ENCODE measurements at places on chromosomes 3 and 15.

DNA sequence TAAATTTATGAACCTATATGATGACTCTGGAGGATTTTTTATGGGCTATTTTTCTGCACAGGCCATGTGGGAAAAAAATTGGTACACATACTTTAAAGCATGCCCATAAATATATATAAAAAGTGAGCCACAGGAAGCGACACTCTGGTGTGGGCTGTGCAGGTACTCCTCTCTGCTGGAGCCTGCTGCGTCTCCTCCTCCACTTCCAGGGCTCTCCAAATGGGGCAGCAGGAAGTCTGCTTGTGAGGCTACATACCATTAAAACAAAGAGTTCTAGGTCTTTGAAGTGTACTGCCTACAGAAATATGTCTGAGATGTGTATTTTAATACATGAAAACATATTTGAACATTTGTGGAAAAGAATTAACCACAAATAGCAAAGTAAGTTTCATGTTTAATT lies 135.1 kb downstream of the CTNNB1 start:
- no peak for DNase-seq

DNA sequence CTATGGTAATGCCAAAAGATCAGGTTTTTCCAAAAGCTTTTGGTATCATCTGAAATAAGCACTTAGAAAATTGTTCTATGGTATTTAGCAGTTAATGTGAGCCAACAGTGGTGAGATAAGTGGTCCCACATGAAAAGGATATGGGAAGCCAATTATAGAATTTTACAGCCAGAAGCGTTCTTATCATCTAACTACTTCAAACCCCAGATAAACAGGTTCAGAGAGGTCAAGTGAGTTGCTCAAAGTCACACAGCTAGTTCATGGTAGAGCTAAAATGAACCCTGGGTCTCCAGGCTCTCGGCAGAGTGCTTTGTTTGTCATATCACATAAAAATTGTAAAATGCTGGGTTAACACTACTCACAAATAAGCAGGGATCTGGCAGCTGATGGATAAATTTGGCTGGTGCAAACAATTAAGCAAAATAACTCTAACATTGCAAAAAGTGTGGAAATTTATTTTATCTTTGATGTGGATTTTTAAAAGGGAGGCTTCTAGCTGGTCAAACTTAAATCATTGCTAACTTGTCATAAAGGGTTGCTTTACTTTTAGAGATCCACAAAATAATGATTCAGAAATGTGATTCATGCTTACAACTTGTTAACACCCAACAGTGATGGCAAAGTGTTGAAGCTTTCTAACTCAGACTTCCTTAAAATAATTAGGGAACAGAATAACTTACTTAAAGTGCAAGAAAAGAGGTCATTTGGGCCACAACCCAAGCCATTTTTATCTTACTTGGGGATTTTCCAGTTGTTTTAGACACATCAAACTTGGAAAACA lies 202.8 kb upstream of the TBC1D5 start:
- DNase-seq = no peak

DNA sequence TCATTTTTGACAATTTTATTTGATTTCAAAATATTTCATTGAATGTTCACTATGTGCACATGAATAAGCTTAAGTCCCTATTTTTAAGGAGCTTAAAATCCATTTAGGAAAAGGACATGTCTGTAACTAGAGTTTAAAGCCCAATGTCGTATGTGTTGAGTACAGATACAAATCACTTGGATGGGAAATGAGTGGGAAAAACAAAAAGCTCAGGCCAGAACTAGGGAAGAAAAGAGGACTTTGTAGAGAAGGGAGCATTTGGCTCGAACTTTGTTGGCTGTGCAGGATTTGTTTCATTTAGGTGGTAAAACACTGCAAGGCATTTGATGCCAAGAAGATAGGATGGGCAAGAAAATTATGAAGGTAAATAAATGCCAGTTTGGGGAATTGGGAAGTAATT lies 653.1 kb upstream of the KCNMB2 start:
- no peak for DNase-seq

DNA sequence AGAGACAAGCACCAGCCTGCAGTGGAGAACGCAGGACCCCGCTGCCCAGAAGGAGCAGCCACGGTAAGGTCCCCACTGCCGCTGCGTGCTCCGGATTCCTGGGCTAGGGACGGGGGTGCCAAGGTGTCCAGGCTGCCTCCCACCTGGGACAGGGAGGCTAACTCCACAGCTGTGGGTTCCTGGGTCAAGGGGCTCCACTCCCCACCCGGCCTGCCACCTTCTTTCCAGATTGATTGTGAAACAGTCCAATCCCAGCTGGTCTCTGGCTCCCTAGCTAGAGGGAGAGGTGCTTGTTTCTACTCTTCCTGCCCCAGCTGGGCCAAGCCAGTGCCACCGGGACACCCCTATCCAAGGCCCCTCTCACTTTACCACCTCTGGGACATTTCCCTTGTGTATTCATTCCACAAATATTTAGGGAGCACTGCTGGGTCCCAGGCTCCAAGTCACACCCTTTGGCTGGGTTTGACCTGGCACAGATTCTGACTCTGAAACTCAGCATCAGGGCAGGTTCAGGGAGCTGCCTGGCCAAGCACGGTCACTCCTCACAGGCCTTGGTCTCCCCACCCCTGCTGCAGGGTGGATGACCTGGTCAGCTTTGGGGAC lies 1.9 kb downstream of the PAK6 start:
- no peak for DNase-seq

- peak; percentile 61 for DNase-seq
These were observed 308.4 kb downstream of the PDCD6IP start for GRCh38 chr3:34106879-34107278.

DNA sequence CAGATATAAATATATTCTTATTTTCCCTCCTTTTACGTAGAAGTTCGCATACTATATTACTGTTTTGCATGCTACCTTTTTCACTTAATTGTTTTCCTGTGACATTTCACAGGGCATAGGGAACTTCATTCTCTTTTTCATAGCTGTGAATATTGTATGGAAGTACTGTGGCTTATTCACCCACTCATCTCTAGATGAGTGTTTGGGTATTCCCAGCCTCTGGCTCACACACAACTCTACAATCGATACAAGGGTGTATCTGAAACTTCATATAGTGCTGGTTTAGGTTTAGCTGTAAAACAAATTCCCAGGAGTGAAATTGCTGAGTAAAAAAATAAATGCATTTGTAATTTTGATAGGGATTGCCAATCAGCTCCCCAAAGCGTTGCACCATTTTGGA lies 55.3 kb upstream of the MAGI1 start:
- no peak for DNase-seq

DNA sequence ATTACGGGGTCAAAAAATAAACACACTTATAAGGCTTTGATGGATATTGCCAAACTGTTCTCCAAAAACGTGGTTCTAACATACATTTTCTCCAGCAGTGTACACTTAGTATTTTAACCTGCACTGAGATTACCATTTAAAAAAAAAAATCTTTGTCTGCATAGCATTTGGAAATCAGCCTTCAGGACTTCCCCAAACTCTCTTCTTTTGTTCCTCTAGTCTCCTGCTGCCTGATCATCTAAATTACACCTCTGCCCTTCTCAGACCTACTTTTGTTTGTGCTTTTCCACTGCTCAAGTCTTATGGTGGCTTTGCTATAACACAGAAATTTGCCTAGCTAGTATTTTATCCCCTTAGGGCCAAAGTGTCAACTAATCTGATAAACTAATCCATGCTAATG lies 3.8 kb downstream of the NCEH1 start:
- no peak for DNase-seq

GRCh38 chr3:160090653-160091052 lies 102.0 kb downstream of the IL12A start:
- DNase-seq = no peak

- no peak for DNase-seq
These were observed 211.6 kb downstream of the TNIK start for GRCh38 chr3:171248426-171249111.

DNA sequence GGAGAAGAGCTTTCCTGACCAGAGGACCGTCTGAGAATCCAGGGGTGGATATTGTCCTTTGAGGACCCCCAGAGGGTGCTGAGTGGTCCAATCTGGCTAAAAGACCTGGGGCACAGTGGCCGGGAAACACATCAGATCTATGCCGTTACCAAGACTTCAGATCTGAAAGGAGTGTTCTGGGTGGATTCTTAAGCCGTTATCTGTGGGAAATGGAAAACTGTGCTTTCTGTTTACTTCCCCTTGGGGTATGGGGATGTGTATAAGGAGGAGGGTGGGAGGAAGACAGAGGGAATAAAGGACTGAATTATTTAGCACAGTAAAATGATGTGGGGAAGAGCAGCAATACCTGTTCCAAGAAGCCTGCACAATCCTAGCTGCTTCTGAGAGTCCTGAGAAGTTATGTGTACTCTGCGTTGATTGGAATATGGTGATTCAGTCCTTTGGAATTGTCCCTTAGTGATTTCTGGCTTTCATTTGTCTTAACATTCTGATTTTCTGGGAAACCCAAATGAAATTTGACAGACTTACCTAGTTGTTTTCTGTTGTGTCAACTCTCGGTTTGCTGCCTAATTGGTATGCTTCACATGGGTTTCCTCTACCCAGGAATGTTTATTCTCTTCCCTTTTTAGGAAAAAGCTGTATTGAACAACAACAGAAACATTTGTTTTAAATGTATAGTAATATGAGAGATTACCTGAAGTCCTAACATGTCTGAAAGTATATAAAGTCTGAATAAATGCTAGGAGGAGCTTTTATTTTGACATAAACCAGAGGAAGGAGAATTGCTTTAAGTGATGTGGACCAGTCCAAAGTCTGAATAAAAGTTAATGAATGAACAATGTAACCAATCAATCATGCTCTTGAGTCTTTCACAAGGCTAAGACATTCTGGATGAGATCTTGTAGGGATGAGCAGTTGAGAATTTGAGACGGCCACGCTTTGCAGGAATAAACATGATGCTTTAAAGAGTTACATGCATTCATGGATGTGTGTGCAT lies 427.1 kb upstream of the C2CD4B start:
- no peak for DNase-seq

GRCh38 chr15:59315914-59316451 lies 56.7 kb downstream of the MYO1E start:
- no peak for DNase-seq

GRCh38 chr15:77732514-77733335 lies 100.0 kb upstream of the LINGO1 start:
- no peak for DNase-seq

GRCh38 chr15:80693682-80694610 lies 1.2 kb upstream of the ABHD17C start:
- no peak for DNase-seq

Data from D341Med (cell line).